ENCODE measurements at places on chromosomes 2 and 18.

- DNase-seq: no peak
These were observed 56.7 kb downstream of the NETO1 start for GRCh38 chr18:72811047-72811446.

GRCh38 chr2:201661366-201661765 is 18.1 kb upstream of the TMEM237 start:
- DNase-seq: no peak

DNA sequence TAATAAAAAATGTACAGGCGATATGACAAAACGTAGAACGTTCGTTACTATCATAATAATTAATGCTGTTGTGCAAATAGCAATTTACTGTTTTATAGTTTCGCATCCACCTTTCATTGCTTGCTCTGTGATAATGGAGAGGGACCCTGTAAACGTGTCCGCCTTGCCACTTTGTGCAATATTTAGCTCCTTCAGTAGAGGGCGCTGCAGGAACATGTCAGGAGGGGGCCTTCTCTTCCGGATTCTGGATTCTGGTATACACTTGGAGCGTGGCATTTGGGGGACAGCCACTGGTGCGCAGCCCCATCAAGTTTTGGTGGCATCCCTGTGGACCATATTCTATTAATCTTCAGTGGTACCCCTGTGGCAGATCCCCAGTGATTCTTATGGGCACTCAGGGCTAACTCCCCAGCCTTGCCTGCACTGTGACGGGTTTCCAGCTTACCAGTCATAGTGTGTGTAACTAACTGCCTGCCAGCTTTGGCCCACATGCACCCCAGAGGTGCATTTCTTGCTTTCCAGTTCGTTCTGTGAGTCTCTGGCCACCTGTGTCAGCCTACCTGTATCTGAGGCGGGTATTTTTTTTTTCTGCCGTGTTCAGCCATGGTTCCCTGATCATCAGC is 140.3 kb downstream of the CYRIA start:
- peak; percentile 43 for DNase-seq

DNA sequence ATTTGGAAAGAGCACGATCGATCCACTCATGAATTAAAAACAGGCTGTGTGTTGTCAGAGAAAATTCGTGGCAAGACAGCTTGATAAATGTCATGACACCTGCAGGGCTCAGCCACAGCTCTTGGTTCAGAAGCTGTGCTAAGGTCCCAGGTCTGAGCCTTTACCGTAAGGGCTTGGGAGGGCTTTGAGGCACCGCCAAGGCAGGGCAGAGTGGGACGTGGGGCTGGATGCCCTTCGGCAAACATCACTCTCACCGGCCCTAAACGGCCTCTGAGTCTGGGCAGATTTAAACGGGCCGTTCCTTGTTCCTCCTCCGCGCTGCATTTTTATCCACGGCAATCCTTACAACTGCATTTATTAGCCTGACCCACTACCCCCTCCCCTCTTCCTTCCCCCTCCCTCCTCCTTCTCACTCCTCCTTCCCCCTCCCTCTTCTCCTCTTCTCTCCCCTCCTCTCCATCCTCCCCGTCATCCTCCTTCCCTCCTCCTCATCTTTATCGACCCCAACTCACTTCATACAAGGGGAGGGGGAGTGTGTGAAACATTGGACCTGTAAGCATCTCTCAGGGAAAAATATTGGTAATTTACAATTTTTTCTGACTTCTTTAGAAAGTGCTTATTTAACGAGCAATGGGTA is 33.9 kb downstream of the MBP start:
- peak; percentile 48 for DNase-seq

- DNase-seq: no peak
These were observed 248.5 kb downstream of the TPGS2 start for GRCh38 chr18:36580266-36580665.

GRCh38 chr2:42547014-42547413 is 21.4 kb upstream of the MTA3 start:
- DNase-seq: no peak

DNA sequence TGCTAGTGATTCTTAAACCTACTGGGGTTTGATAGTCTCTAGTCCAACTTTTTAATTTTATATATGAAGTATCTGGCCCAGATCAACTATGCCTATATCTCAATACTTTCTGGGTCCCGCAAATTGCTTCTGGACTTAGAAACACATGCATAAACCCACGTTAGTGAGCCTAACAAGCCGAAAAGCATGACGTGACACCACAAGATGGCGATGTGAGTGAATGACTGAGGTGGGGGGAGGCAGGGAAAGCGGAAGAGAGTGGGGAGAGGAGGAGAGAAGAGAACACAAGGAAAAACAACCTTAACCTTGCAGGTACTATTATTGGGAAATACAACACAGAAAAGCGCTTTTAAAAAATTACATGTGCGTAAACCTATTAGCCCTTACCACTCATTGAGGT is 13.8 kb downstream of the PDIA6 start:
- no peak for DNase-seq

DNA sequence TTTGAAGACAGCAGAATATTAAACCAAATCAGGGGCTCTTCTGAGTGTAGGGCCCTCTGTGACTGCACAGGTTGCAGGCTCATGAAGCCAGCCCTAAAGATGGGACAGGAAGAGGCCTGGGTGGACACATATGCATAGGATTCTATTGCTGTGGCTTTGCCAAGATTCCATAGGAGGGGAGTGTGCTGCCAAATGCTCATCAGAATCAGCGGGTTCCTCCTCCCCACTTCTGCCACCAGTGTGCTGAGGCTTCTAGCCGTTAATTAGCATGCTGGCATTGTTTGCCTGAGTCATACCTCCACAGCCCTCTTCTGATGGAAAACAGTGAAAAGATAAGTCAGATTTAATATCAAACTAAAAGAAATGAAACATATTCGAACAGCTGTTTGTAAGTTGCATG is 103.9 kb upstream of the TMEFF2 start:
- DNase-seq: no peak

DNA sequence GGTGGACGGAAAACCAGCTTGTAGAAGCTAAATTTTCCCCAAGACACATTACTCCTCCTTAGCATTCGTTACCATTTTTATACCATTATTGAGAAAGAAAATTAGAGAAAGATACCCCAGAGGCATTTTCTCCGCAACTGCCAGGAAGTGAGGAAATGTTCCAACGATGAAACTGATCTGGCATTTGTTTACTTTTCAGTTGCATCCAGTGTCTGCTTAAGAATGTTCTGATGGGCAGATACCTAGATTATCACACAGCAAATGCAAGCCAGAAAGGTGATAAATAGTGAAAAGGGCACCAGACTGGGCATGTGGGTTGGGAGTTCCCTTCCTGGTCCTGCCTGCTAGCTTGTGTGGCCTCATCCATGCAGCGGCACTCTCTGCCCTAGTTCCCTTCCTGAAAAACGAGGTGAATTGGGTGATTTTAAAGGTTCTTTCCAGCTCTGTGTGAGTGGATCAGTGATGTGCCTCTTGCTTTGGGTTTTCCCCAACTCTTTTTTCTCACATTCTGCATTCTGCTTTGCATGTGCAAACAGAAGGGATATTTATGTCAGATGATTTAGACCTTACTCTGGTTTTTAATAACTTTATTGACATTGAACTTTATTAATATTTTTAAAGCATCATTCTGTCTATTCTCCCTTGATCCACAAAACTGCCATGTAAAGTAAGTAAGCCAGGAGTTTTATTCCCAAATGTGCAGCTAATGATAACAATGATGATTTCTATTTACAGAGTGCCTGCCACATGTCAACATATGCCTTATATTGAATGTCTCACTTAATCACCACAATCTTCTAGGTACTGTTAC is 139.6 kb downstream of the INSIG2 start:
- no peak for DNase-seq

DNA sequence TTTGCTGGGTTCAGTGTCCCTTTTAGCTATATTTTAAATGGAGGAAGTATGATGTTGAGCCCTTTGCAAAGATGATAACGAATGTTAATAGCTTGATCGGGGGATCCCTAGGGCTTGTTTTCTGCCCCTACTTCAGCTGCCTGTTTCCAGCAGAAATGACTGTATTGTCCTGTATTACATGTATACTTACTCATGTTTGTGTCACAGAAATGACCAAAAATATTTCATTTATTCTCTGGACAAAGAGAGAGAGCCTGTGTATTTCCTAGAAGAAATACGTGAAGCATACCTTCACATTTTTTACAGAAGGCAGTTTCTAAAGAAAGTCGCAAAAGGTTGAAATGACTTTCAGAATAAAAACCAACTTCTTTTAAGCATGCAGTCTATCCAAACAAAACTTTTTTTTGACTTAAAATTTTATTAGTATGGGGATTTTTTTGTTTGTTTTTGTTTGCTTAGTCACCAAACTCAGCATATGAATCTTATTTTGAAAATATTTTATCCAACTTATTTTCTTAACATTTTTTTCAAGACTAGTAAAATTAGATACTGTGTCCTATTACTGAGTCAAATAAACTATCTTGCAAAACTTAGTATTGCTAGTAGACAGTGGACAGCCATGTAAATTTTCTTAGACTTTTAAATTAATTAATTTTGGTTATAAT is 68.9 kb downstream of the PTRHD1 start:
- no peak for DNase-seq

DNA sequence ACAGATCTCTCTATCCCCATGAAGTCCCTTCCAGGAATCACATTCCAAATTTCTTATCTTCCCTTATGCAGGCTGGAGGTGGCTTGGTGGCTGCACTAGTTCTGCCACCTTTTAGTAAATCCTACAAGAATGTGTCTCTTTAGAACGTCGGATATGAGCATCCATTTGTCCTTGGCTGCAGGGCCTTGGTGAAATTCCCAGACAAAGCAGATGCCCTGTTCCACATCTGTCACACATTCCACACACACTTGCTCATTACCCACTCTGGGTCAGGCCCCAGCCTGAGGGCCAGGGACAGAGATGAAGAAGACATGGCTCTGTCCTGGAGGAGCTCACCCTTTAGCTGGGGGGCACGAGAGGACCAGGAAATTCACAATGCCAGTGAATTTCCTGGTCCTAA is 31.2 kb upstream of the GPR17 start:
- no peak for DNase-seq

DNA sequence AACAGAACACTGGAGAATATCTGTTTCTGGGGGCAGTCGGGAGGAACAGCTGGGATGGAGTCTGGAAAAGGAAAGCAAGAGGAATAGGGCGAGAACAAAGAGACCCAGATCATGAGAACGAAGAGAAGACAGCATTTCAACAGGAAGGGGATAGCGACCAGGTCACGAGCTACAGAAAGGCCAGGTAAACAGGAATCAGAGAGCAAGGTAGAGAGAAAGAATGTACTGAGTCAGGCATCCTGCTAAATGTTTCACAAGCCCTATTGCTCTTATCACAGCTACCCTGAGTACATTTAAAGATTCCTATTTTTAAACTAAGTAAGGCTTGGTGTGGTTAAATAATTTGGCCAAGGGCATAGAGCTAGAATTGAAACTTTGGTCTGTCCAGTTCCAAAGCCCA is 254.9 kb upstream of the RAB12 start:
- DNase-seq: no peak

GRCh38 chr2:222976521-222977061 is 75.4 kb upstream of the KCNE4 start:
- no peak for DNase-seq

- no peak for DNase-seq
These were observed 28.7 kb upstream of the SLC25A52 start for GRCh38 chr18:31789409-31789808.

DNA sequence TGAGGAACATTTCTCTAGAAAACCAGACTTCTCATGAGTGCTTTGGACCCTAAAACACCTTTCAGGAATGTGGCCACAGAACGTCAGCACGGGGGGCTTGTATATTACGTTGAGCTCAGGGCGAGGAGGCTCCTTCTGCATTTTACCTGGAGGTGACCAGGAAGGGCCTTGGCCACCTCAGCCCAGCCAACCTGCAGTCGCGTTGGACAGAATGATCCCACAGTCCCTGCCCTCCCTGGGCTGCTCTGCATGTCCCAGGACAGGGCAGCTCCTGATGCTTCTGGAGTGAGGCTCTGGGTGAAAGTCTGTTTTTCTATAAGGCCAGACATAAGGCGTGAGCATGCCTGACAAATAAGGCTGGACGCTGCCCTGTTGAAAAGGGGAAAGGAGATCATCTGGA is 121.9 kb downstream of the NDUFA10 start:
- DNase-seq: no peak
